Activated CD4-positive, alpha-beta T cell treated with anti-CD3 and anti-CD28 coated beads, Interleukin-2, amount 10 ng/mL, durations not matched to agents 7 days and 5 days (primary cell): ENCODE measurements at places on chromosomes 1 and 21. TPM values are rescaled to one million over a fixed set of nuclear protein-coding genes. Genes with fewer than 3 reads are reported as not detected.

DNA sequence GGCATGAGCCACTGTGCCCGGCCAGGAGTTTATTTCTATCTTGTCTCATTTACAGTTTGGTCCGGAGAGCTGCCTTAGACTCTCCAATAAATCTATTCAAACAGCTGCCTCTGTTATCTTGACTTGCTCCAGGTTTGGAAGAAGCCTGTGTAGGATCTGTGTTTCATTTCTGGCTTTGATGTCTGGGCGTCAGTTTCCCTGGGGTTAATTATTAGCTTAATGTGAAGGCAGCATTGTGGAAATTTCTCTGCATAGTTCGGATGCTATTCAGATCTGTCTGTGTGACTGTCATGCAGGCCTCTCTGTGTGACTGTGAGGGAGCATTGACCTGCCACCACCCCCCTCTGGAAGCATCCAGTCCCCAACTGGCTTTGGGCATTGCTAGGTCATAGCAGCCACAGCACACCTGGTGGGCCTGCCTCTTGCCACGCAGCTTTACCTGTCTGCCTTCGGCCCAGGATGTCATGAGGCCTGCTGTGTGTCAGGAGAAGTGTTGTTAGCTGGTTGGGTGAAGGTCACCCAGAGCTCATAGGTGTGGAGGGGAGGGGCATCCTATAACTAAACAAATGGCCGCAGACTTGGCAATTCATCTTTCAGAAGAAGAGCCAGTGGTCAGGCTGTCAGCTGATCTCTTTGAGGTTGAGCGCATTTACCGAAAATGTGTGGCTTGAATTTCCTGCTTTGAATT lies 9.8 kb downstream of the IFNGR2 start:
- H3K36me3 ChIP-seq: peaks cover 8% of the 10 kb centered on the region
- no peaks in the 10 kb centered on the region for H3K27me3 ChIP-seq
- no peak for DNase-seq
- peaks cover 19% of the 10 kb centered on the region for H3K4me1 ChIP-seq
- no peak overlapping the region for H3K27ac ChIP-seq

DNA sequence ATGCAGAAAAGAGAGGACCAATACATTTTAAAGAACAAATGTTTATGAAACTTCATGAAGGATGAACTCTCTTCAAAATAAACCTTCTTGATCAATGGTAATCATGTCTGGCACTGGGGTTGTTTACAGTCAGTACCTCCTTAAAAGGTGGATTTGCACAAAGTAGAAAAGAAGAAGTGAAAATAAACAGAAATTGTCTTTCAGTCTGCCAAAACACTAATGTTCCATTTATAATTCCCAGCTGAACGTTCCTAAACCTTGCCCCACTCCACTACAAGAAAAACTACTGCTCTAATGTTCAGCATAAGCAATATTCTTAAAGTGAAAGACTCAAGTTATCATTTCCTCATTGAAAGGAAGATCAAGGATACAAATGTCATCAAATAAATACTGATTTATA lies 86.2 kb downstream of the EIF4G3 start:
- peaks cover 12% of the 10 kb centered on the region for H3K4me1 ChIP-seq
- no peak overlapping the region for H3K4me3 ChIP-seq
- H3K27me3 ChIP-seq: no peaks in the 10 kb centered on the region

DNA sequence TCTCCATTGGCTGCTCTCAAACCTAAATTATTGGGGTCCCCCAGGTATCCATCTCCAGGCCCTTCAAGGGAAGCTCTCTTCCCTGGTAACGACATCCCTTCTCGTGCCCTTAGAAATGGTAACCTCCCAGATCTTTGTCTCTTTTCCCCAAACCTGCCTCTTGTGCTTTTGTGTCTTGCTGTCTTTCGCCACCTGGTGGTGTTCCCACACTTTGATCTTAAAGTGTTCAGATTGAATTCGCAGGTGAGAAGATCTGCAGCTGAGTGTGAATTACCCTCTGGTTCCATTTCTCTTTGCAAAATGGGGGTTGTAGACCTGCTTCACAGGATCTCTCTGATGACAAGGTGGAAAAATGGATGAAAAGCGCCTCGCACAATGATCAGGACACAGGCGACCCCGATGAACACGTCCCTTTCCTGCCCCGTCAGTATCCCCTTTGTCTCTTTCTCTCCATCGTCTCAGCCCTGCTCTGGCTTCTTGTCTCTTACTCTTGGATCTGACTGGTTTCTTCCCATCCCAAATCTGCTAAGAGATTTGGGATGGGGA lies 53.1 kb downstream of the DOP1B start:
- peak; percentile 75 for DNase-seq
- H3K36me3 ChIP-seq: peaks cover 30% of the 10 kb centered on the region
- H3K4me1 ChIP-seq: peaks cover 24% of the 10 kb centered on the region
- no peaks in the 10 kb centered on the region for H3K27me3 ChIP-seq
- H3K27ac ChIP-seq: peak overlapping the region; percentile 19

DNA sequence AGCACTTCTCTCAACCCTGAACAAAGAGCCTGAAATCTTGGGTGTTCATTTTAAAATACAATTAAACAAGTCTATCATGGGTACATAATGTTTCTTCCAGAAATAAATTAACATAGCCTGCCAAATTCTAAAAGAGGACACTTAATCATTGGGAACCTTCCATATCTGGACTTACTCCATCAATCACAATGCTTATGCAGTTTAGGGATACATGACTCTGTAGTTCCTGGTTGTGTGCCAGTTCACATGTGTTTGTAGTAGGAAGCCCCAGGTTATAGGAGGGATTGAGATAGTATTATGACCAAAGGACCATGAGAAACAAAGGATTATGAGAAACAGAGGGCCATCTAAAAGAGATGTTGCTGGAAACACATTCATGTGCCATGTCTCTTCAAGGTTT lies 19.1 kb upstream of the DAB1 start:
- H3K4me3 ChIP-seq: no peak overlapping the region
- DNase-seq: no peak
- no peak overlapping the region for H3K27ac ChIP-seq
- no peaks in the 10 kb centered on the region for H3K4me1 ChIP-seq
- H3K36me3 ChIP-seq: no peaks in the 10 kb centered on the region

Gene HOOK1
- 7.7 TPM for total RNA-seq

GRCh38 chr21:25161571-25161970 lies 445.7 kb downstream of the MRPL39 start:
- no peaks in the 10 kb centered on the region for H3K4me1 ChIP-seq
- H3K4me3 ChIP-seq: no peak overlapping the region
- no peaks in the 10 kb centered on the region for H3K36me3 ChIP-seq
- H3K27me3 ChIP-seq: peaks cover 1% of the 10 kb centered on the region
- DNase-seq: no peak
- H3K27ac ChIP-seq: no peak overlapping the region

Gene FNBP1L
- 0.58 TPM for total RNA-seq

GRCh38 chr1:59742526-59742925 lies 72.2 kb upstream of the HOOK1 start:
- no peak overlapping the region for H3K27ac ChIP-seq
- peaks cover 3% of the 10 kb centered on the region for H3K4me1 ChIP-seq
- no peak for DNase-seq
- H3K27me3 ChIP-seq: no peaks in the 10 kb centered on the region
- H3K4me3 ChIP-seq: no peak overlapping the region

DNA sequence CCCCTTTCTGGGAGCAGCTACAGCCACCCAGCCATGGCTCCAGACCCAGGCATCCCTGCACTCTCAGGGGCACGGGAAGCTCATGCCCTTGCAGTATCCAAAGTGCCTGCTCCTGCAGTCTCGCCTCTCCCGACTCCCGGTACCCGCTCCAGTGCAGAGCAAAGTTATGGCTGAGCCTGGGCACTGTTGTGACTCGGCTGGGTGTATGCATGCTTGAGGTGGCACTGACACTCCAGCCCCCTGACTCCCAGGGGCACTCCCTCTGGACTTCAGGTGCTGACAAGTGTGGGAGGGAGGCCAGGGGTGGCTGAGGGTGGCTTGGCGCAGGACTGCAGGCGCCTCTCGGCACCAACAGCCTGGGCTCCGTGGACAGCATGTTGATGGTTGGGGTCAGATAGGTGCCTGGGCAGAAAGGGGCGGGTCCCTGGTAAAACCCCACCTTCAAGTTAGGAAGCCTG lies 580.1 kb upstream of the ADGRL2 start:
- H3K4me3 ChIP-seq: no peak overlapping the region
- no peak for DNase-seq
- H3K27me3 ChIP-seq: no peaks in the 10 kb centered on the region
- no peaks in the 10 kb centered on the region for H3K36me3 ChIP-seq

DNA sequence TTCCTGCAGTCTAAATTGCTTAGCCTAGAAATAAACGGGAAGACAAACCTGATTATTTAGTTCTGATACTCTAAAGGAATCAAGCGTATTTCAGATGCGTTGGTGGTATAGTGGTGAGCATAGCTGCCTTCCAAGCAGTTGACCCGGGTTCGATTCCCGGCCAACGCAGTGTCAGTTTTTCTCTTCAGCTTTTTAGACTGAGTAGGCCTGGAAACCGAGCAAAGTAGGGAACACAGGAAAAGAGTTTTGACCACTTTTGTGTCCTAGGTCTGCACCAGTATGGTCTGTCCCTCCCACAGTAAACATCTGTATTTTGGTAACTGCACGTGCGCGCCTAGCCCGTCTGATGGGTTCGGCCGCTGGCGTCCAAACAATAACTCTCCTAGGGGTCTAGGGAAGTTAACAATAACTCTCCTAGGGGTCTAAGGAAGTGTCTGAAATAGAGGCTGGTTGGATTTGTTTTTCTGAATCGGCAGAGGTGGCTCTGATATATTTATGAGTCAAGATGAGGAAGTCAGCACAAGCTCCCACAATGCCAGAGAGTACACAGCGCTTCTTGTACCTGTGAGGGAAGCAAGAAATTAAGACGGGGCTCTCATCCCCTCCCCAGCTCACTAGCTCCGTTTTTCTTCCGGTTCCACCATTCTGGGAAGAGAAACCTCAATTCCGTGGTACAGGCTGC lies 15.6 kb upstream of the HJV start:
- peak overlapping the region; percentile 98 for H3K27ac ChIP-seq
- peaks cover 45% of the 10 kb centered on the region for H3K4me1 ChIP-seq
- H3K36me3 ChIP-seq: no peaks in the 10 kb centered on the region
- peak; percentile 81 for DNase-seq
- peak overlapping the region; percentile 94 for H3K4me3 ChIP-seq

Gene LRRC7
- not detected for total RNA-seq

DNA sequence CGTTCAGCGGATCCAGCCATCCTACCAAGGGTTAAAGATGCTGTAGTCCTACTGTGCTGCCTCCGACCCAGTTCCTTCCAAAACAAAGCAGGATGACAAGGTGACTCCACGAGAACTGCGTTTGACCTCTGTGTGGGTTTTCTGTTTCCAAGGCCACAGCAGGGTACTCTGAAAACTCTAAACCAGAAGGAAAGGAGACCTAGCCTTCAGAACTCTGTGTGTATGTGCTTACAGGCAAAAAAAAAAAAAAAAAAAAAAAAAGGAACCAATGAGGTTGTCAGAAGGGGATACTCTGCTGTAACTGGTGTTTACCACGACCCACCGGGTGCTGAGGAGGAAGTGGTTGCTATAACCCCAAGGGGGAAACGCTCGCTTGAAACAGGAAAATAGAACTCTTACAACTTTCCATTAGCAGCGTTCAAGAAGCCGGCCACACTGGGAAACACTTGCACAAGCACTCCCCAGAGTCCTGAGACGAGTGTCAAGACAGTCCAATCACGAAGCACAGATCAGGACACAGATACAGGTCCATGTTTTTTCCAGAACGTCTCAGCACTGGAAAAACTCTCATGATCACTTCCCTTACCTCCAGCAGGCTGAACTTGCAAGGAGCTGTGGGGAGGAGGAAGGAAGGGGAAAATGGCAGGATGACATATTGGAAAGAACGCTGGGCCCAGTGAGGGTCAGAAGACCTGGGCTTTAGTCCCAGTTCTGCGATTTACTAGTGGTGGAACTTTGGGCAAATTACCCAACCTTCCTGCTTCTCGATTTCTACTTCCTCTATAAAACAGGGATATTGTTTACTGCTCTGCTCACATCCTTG lies 64.0 kb downstream of the ITPKB start:
- H3K27ac ChIP-seq: peak overlapping the region; percentile 90
- H3K36me3 ChIP-seq: peaks cover 42% of the 10 kb centered on the region
- DNase-seq: peak; percentile 90
- peak overlapping the region; percentile 58 for H3K4me3 ChIP-seq

Gene MAPKAPK2
- total RNA-seq: 55.5 TPM

GRCh38 chr1:9296850-9297249 lies 4.2 kb downstream of the SPSB1 start:
- H3K36me3 ChIP-seq: peaks cover 5% of the 10 kb centered on the region
- no peak for DNase-seq
- H3K4me1 ChIP-seq: peaks cover 15% of the 10 kb centered on the region
- no peak overlapping the region for H3K4me3 ChIP-seq
- H3K27ac ChIP-seq: no peak overlapping the region
- H3K27me3 ChIP-seq: no peaks in the 10 kb centered on the region

DNA sequence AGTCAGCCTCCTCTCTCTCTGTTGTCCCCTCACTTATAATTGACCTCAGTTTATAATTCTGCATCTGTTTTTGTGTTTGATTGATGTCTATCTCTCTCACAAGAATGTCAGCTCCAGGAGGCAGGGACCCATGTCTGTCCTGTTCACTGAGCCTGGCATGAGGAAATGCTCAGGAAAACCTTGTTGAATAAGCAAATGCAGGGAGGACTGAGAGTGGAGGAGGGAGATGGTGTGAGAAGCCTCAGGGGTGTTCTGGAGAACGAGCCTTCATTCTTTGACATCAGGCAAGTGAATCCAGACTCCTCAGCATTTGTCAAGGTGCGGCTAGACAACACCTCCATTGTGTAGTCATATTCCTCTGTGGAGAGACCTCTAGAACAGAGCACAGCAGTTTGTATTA lies 45.5 kb downstream of the MAN1C1 start:
- H3K4me3 ChIP-seq: no peak overlapping the region
- peaks cover 15% of the 10 kb centered on the region for H3K36me3 ChIP-seq

DNA sequence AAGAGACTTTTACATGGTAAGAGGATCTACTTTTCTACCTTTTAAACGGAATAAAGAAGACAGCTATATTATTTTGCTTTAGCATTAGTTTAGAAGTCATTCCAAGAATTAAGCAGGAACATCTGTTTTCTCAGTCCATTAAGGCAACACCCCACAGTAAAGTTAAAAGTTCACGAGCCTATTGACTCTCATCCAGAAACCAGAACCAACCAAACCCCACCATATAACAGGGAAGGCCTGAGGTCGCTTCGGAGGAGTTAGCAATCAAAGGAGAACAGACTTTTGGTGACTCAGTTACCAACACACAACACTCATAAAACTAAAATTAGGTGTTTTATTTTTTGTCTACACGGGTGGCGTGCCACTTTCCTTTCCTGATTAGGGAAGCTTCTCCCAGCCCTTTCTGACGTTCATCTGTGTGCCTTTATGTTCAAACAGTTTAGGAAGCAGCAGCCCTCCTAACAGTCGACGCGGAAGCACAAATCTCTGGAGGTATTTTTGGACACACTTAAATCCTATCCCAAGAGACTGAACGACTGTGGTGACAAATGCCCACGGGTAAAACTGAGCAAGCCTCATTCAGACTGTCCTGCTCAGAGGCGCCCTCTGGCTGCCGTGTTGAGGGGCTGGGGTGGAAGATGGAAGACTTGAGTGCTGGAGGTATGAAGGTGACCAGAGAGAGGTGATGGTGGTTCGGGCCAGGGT lies 8.6 kb upstream of the PLA2G2C start:
- no peaks in the 10 kb centered on the region for H3K4me1 ChIP-seq
- H3K27me3 ChIP-seq: peaks cover 37% of the 10 kb centered on the region
- H3K4me3 ChIP-seq: no peak overlapping the region
